NK-92 treated with Interleukin-12 subunit alpha and Interleukin-12 subunit beta, amount 100 ng/mL, for 24 hours (cell line): ENCODE measurements at places on chromosomes 2 and 18.

DNA sequence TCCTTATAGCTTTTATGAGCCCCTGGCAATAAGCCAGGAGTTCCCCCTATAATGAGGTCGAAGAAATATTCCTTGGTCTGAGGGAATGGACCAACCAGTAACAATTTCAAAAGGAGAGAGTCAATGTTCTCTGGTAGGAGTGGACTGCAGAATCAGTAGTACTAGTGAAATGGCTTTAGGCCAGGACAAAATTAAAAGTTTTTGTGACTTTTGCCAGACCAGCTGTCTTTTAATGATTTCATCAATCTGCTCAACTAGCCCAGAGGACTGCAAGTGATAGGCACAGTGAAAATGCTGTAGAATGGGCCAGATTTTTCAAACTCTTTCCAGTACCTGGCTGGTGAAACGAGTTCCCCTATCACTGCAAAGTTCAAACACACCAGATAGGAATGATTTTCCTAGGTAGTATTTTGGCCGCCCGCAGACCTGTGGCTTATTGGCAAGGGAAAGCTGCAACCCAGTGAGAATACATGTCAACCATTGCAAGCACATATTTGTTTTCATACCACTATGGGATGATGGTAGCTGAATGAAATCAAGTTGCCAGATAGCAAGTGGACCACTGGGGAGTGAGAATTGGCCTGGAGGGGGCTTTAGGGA is 45.5 kb downstream of the CERS6 start:
- DNase-seq = no peak

GRCh38 chr2:173457366-173457765 is 102.7 kb downstream of the CDCA7 start:
- no peak for DNase-seq

- no peak for DNase-seq
Observed at GRCh38 chr2:152740743-152741328, 22.4 kb downstream of the ARL6IP6 start.

DNA sequence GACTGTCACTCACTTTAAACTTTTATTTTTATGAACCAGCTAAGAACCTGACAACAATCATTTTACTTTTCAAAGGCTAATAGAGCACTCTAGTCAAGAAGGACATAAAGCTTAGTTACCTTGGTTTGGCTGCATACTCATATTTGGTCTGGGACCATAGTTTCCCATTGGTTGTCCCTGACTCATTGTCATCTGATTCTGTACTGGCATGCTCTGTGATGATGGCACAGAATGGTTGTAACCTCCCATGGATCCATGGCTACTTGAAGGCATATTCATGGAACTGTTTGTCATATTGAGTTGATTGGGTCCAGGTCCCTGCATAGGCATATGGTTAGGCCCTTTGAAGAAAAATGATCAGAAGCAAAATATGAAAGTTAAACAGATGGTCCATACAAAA is 37.9 kb downstream of the SS18 start:
- DNase-seq = no peak

- DNase-seq = no peak
Observed at GRCh38 chr2:184743096-184743495, 144.8 kb downstream of the ZNF804A start.

GRCh38 chr2:44926957-44927356 is 14.5 kb upstream of the SIX3 start:
- no peak for DNase-seq

DNA sequence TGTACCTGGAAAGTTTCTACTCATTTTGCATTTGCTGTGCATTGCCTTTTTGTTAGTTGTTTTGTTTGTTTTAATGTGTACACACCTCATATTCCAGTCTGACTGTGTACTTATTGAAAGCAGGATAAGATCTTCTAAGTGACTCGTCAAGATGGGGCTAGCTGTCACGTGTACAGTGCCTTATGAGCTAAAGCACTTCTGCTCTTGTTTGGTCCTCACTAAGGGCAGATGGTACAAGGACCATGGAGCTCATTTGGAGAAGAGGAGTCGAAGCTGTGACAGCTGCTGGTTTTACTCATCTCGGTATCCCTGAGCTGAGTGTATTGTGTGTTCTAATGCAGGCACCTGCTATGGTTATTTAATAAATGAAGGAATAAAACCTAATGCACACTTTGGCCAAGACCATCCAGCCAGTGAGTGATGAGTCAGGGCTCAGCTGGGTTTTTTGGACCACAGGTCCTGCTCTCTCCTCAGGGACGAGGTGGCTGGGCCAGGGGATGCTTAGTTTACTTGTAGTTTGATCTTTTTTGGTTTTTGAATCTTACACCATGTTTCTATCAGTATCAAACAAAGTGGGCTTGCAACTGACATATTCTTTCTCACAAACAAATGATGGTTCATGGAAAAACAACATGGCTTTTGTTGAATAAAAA is 152.5 kb upstream of the APCDD1 start:
- DNase-seq = no peak

- DNase-seq = no peak
Observed at GRCh38 chr2:25265802-25266201, 75.9 kb downstream of the DNMT3A start.

DNA sequence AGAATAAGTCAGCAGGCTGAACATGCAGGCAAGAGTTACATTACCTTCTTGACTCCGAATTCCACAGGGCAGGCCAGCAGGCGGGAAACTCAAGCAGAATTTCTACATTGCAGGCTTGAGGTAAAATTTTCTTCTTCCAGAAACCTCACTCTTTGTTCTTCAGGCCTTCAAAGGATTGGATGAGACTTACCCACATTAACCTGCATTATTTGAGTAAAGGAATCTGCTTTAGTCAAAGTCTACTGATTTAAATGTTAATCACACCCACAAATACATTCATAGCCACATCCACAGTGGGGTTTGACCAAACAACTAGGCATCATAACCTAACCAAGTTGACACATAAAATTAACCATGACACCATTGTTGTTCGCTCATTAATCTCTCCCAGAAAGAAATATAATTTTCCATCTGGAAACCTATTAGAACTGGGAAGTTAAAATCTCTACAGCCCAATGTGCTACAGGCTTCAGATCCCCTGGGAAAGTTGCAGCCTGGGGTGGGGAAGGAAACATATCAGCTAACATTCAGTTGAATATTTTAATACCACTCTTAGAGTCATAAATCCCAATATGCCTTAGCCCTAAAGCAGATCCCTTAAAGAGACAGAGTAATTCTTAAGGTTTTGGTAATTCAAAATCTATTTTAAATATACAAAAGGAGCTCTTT is 468.2 kb upstream of the TNP1 start:
- no peak for DNase-seq

DNA sequence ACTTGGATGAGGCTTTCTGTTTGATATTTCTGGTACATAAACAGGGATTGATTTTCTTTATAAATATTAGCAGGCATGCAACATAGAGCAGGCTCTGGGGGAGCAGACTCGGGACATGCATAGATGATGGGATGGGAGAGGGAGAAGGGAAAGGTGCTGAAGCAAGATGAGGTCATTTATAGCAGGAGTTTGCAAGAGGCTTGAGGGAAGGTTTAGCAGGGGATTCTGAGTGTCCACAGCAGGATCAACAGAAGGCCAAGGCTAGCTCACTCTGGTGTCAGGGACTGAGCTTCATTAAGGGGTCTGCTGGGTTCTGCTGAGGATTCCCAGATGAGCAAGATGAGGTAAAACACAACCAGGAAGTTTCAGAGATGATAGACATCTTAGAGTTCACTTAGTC is 309.1 kb upstream of the CELF4 start:
- no peak for DNase-seq

- DNase-seq = no peak
Observed at GRCh38 chr2:160842286-160842685, 317.9 kb upstream of the TANK start.

DNA sequence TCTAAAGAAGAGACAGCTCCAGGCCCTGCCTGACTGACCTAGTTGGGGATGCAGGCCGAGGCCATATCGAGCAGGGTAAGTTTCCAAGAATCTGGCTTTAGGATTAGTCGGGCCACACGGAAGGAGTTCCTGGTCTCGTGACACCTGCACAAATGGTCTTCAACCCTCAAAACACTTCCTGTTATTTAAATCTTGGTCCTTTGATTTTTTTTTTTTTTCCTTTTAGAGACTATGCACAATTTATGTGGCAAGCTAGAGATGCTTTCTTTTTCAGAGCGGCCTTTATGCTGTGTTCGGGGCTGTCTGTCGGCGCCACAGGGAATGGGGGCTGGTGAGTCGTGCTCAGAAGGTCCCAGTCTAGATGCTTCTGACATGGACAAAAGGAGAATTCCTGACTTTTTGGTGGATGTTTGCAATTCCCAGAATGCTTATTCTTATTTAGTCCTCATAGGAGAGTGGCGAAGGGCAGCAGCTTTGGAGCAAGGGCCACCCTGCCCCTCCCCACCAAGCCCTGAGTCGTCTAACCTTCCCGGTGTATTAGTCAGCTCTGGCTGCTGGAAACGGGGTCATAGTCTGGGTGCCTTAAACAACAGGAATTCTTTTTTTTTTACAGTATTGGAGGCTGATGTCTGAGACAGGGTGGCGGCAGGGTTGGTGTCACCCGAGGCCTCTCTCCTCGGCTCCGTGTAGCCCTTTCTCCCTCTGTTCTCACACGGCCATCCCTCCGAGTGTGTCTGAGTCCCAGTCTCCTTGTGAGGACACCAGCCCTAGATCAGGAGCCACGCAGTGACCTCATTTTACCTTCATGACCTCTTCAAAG is 27.4 kb downstream of the HPCAL1 start:
- DNase-seq = no peak

DNA sequence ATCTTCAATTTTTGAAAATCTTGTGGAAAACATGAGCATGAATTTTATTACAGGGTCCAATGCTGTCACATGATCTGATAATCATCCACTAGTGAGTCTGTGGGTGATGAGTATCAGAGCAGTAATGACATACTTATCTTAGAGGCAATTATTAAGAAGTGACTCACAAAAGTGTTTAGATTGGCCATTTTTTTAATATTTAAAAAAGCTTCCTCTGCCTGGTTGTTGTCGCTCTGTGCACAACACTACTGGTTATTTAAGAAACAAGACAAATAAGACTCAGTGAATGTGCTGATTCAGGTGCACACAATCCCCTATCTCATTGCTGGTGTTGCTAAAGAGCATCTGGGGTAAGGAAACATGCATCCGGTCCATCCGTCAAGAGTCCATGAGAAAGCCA is 665.8 kb upstream of the ZEB2 start:
- DNase-seq = no peak

GRCh38 chr2:29317077-29317517 is 201.9 kb downstream of the CLIP4 start:
- no peak for DNase-seq

DNA sequence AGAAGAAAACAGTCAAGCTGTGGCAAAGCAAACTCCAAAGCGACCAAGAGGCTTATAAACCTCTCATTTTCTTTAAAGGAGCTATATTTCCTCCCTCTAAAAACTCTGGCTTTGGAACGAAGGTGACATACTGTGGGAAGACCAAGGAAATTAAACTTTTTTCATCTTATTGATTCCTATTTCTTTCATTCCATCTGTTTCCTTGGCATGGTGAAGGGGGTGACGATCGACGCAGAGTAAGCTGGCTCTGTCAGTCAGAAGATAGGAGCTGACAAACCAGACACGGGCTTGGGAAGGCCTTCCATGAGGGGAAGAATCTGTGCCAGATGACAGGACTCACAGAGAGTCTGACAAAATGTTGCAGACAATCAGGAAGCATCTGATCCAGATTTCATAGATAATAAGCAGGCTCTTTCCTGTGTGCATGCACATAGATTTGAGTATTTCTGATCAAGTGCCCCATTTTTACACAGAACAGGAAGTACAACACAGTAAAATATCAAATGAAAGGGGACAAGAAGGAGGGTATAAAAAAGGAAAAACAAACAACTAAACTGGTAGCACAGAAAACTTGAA is 261.7 kb downstream of the SATB2 start:
- DNase-seq = no peak

DNA sequence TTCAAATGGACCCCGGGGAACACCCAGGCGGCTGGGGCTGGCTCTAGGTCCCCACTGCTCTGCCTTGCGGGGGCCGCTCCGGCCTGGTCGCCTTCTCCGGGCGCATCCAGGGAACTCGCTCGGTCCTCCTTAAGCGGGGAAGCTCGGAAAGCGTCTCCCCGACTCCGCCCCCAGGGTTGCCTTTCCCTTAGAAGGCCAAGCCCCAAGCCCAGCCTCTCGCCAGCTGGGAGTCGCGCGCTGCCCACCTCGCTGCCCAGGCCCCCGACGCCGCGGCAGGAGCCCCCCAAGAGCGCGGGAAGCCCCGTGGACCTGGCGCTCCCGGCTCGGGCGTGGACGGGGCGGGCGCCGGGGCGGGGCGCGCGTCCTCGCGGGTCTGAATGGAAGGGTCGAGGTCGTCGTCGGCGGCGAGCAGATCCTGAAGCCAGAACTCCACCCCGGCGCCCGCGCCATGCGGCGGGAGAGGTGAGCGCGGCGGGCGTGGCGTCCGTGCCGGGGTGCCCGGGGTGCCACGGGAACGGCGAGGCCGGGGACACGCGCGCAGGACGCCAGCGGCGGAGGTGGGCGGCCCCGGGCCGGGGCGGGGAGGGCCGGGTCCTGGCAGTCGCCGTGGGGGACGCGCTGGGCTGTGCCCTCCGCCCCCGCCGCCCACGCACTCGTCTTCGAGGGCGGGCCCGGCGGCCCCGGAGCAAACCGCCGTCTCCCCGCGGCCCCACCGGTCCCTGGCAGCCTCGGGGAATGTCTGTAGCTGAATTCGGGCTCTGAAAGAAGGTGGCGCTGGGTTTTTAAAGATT is at the start of gene BOK:
BOK (plus strand) TSS at position 214 of the 791 bp plus-strand sequence. CDS start 739 bp downstream, outside the sequence.
- no peak for DNase-seq

DNA sequence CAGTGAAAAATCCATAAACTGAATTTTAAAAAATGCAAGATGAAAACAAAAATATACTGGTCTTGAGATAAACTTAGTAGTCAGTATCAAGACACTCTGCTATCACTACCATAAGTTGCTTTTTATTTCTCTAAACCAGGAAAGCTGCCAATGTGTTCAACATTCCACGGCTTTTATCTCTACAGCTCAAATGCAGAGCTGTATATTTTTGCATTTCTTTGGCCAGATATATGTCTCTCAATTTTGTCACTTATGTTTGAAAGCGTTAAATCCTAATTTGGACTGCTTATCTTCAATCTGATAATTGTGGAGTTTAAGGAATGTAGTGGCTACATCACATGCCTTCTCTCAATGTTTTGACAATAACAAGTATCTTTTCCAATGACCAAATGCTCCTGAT is 609.5 kb downstream of the EPHA4 start:
- no peak for DNase-seq
